Activated CD4-positive, alpha-beta memory T cell treated with anti-CD3 and anti-CD28 coated beads for 36 hours (primary cell): ENCODE measurements at places on chromosomes 3 and 15. TPM values are rescaled to one million over a fixed set of nuclear protein-coding genes. Genes with fewer than 3 reads are reported as not detected.

The MYH15 gene
- total RNA-seq: 0.17 TPM

The MAGEF1 gene
- 20.6 TPM for total RNA-seq

The AP3B2 gene
- total RNA-seq: not detected

The STARD9 gene
- 3.4 TPM for total RNA-seq

The ANKRD63 gene
- total RNA-seq: not detected

The HRH1 gene
- 2.9 TPM for total RNA-seq

The PLSCR5 gene
- total RNA-seq: not detected

The INAFM2 gene
- total RNA-seq: 6.7 TPM

The KNG1 gene
- total RNA-seq: not detected

DNA sequence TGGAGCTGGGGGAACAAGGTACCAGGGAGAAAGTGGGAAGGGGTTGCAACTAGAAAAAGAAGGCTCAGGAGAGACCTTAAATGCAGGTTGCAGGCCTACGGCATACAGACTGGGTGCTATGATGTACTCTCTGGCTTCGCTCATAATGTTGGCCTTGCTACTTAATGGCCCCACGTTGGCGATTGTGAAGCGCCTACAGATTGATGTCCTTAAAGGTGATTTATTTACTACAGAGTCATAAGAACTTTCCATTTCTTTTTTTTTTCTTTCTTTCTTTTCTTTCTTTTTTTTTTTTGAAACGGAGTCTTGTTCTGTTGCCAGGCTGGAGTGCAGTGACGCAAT is 25.4 kb downstream of the ZBTB38 start:
- no peak for DNase-seq

DNA sequence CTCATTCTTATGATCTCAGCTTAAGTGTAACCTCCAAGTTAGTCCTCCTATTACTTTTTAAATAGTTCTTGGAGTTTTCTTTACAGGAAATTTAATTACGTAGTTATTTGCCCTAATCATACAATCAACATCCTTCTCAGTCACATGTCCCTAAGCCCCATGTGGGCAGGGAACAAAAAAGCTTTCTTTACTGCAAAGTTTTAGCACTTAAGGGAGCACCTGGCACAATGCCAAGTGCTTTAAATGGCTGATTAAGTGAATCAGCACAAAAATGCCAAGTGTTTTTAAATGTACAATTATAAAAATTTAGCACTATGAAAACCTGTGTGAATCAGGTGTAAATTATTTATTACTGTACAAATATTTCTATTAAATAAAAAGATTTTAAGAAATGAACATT is 445.3 kb downstream of the C3orf38 start:
- DNase-seq: no peak

DNA sequence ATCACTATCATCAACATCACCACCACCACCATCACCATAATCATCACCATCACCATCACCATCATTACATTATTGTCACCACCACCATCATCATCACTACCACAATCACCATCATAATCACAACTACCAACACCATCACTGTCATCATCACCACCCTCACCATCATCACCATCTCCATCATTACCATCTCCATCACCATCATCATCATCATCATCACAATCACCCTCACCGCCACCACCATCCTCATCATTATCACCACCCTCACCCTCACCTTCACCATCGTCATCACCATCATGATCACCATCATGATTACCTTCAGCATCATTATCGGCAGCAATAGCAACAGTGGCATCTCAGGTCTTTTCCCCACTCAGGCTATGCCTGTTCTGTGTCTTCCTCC is 42.9 kb upstream of the ACTC1 start:
- no peak for DNase-seq

GRCh38 chr15:57198654-57199291 is 177.5 kb upstream of the CGNL1 start:
- no peak for DNase-seq

GRCh38 chr3:16886303-16886683 is 1.5 kb downstream of the PLCL2 start:
- DNase-seq: peak; percentile 44

- peak; percentile 76 for DNase-seq
Observed at GRCh38 chr15:89647191-89647851, 7.9 kb downstream of the KIF7 start.

DNA sequence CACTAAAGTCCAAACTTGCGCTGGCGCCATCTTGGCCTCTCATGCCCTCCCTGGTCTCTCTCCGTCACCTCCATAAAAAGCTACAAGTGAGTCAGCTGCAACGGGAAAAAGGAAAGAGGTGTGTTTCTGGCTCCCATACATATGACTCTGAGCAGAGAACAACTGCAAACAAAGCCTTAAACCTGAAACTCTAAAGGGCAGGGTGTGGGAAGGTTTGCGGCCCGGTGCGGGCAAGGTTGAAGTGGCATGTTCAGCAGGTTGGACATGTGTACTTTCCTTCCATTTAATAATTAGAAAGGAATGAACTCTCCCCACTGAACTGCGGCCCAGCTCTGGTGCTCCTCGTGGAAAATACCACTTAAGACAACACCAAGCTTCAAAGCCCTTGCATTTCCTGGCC is 59.0 kb upstream of the PPARG start:
- DNase-seq: no peak

- DNase-seq: peak; percentile 90
Observed at GRCh38 chr3:58491506-58492402, at the start of gene KCTD6. Gene KCTD6, plus strand, starts transcription at chr3:58492096. Its CDS starts 6,660 bp downstream, at chr3:58498756.

DNA sequence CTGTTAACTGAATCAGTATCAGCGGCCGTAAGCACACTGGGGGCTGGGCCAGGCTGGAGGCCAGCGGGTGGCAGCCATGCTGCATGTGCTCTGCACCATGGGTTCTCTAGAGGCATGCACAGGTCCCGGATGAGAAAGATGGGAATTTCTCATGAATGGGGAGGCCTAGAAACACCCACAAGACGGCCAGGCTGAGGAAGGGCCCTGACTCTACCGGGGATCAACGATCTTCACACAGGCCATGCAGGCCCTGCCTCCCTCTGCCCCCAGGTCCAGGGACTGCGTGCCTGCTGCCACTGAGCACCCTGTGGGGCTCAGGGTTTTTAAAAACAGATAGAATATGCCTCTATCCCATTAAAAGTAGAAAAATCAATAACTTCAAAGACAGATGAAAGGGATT is 32.7 kb downstream of the SLC41A3 start:
- DNase-seq: no peak

DNA sequence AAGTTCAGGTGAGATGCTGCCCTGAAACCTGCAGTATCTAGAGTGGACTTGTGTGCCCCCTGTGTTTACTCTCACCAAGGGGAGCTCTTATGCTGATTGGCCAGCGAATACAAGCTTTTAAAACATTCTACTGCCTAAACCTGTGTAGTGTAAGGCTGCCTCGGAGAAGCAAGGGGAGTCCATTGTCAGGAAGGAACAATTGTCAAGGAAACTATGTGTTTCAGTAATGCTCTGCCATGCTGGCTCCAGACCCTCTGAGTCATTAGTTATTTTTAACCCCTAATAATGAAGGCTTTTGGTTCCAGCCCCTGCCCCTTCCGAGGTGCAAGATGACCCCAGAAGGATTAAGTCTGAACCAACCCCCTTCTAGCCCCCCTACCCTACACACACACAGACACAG is 66.1 kb upstream of the CHMP2B start:
- no peak for DNase-seq

GRCh38 chr15:34279368-34279767 is 54.6 kb downstream of the EMC4 start:
- no peak for DNase-seq

DNA sequence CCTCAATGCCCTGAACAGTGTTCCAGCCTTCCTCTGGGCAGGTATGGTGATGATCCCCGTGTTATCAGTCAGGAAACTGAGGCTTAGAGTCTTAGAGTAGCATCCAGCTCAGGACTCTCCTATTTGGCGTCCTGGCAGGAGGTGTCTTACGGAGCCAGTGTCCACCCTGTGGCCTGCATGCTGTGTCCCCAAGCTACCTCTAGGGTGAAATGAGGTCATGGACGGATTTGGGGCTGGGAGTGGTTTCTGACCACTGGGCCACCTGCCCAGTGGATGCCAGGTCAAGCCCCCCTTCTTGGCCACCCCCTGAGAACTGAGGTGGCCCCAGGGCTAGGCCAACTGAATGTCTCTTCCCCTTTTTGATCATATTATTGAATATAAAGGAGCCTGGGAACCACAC is 27.2 kb upstream of the SLC6A6 start:
- no peak for DNase-seq

DNA sequence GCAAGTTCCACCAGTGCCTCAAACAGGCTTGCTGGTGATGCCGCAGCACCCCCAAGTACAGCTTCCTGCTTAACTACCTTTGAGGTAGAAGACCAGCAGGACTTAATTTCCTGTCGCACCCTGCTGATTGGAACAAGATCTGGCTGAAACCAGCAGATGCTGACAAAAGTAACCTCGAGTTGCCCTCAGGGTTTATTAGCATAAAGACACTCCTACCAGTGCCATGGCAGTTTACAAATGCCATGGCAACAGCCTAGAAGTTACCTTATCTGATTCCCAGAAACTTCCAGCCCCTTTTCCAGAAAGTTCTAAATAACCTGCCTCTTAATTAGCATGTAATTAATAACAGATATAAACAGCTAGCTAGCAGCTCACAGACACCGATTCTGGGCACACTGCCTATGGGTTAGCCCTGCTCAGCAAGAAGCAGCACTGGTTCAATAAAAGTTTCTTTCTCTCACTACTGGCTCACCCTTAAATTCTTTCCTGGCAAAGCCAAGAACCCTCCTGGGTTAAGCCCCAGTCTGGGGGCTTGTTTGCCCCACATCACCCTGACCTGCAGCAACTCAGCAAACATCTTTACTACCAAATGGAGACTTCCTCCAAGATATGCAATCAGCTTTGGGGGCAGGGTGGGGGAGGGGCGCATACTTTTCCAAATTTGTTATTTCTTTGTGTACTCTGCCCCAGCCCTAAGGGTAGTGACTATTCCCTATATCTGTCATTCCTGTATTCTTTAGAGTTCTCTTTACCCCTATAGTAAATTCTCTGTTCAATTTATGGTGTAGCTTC is 54.2 kb downstream of the MAP4 start:
- peak; percentile 37 for DNase-seq

- peak; percentile 83 for DNase-seq
Observed at GRCh38 chr15:41558400-41559238, at the start of gene TYRO3. Gene TYRO3, plus strand, starts transcription at chr15:41559212. Its CDS starts 46 bp downstream, at chr15:41559258.

DNA sequence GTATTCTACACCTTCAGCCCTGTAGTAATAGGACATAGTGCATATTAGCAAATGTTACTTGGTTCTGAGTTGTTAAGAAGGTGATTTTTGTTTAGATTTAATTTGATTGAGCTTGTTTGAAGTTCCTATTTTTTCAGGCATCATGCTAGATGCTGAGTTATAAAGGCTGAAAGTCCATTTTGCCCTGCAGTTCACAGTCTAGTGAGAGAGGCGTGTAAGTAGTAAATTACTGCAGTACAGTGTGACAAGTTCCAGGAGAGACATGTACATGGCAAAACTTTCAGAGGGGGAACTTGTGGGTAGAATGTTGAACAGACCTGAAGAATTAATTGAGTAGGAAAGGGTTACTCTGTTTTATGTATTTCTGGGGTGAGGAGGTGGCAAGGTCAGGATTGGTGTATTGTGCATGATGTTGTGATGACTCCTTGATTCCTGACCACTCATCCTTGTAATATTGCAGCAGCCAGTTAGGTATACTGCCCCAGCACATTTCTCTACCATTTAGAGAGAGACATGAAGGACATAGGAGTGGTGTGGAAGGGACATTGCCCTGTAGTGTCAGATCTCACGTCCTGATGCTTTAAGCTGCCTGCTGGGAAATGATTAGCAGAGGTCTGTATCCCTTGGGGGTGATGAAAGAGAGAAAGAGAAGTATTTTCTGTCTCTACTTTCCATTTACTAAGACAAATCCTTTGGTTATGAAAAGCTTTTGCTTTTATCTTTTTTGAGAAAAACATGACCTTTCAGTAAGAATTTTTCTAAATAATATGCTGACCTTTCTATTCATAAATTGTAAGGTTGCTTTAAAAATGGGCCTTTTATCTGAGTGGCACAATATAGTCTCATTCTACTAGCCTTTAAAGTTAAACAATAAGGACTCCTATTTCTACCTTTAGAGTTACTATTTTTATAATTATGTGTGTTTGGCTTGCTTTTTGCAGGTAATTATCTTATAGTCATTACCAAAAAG is 16.9 kb downstream of the SACM1L start:
- DNase-seq: no peak

- DNase-seq: no peak
Observed at GRCh38 chr3:165211721-165212120, 15.5 kb upstream of the SLITRK3 start.

DNA sequence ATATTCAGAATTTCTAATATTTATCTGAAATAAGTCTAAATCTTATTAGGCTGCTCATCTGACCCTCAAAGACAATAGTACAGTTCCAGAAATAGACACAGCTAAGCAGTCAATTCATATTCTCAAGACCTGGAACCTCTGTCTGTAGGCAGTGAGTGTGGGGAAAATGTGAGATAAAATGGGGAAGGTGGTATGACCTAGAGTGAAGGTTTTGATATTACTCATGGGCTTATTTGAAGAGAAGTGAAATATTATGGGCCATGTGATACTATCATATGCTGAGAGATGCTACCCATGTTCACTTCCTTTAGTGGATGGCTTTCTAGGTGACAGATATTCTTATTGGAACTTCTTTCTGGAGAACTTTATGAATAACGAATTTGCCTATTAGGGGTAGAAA is 33.5 kb downstream of the TGFBR2 start:
- no peak for DNase-seq

- no peak for DNase-seq
Observed at GRCh38 chr15:38065721-38066345, 131.4 kb downstream of the TMCO5A start.

DNA sequence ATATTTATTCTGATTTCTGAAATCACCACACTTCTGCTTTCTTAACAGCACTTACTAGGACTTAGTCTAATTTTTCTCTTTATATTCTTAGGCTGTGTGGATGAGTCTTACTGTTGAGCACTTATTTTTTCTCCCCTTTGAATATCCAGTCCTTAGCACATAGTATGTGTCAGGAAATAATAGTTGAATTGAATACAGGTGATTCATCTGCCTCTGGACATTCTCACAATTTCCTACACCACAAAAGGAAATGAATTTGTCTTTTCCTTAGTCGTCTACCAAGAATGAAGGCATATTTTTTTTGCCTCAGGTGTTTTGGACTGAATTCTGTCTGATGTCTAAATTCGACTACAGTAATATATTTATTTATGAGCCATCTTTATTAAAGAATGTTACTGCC is 204.2 kb downstream of the GHSR start:
- no peak for DNase-seq

GRCh38 chr3:78741066-78741645 is 1026.6 kb downstream of the ROBO1 start:
- DNase-seq: no peak

- no peak for DNase-seq
Observed at GRCh38 chr15:35182841-35183479, 97.9 kb upstream of the NANOGP8 start.

- no peak for DNase-seq
Observed at GRCh38 chr3:5644773-5645670, 457.5 kb downstream of the EDEM1 start.

DNA sequence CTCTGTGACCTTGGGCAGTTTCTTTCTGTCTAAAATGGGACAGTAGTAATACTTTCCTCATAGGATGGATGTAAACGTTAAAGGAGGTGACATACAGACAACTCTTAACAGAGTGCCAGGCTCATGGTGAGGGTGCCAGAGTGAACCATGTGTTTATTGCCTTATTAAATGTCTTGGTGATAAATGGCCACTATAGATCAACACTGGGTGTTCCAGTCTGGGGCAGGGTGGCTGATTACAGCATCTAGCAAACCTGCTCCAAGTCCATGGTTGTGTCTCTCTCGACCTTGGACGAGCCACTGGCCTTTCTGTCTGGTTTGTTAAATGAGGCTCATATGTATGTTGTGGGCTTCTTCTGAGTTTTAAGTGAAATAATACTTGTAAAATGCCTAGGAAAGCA is 75.1 kb downstream of the TRAK1 start:
- no peak for DNase-seq
